ENCODE measurements at places on chromosomes 13 and 19.

DNA sequence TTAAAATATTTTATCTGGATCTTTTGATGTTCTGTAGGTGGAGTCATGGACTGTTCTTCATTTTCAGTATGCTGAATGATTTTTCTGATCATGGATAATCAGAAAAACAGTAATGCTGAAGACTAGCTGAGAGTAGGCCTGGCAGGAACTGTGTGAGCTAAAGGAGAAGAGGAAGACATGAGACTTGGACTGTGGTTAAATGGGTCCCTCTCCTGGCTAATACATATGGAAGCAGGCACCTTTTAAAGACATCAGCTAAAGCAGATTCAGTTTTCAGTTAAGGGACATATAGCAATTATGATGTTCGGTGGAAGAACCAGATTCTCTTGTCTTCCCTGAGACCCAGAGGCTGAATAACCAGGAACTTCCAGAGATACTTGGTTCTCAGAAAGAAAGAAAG lies 169.4 kb downstream of the OLFM4 start:
- DNase-seq, result no peak

GRCh38 chr19:33202546-33203507 lies 8.7 kb downstream of the LRP3 start:
- DNase-seq, result no peak

DNA sequence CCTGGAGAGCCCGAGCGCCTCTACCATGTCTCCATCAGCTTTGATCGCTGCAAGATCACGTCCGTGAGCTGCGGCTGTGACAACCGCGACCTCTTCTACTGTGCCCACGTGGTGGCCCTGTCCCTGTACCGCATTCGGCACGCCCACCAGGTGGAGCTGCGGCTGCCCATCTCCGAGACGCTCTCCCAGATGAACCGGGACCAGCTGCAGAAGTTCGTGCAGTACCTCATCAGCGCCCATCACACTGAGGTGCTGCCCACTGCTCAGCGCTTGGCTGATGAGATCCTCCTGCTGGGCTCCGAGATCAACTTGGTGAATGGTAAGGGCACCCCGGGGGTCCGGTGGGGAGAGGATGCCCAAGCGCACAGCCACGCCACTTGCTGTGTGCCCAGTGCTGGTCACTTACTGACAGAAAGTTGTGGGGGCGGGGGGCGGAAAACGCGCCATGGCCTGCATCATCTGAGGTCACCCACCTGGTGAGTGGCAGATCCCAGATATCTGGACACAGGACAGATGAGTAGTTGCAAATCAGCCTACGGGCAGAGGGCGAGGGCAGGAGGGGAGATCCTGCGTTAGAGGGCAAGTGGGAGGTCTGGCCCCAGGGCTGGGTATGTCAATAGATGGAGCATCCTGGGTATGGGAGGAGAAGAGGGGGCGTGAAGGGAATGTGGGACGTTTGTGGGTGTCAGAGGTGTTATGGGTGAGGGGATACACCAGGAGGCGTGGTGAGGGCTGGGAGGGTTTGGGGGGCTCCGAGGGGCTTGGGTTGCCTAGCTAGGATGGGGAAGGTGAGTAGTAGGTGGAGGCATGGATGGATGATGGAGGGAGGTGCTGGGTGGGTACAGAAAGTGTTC lies 9.8 kb downstream of the ZSWIM4 start:
- DNase-seq, result no peak

DNA sequence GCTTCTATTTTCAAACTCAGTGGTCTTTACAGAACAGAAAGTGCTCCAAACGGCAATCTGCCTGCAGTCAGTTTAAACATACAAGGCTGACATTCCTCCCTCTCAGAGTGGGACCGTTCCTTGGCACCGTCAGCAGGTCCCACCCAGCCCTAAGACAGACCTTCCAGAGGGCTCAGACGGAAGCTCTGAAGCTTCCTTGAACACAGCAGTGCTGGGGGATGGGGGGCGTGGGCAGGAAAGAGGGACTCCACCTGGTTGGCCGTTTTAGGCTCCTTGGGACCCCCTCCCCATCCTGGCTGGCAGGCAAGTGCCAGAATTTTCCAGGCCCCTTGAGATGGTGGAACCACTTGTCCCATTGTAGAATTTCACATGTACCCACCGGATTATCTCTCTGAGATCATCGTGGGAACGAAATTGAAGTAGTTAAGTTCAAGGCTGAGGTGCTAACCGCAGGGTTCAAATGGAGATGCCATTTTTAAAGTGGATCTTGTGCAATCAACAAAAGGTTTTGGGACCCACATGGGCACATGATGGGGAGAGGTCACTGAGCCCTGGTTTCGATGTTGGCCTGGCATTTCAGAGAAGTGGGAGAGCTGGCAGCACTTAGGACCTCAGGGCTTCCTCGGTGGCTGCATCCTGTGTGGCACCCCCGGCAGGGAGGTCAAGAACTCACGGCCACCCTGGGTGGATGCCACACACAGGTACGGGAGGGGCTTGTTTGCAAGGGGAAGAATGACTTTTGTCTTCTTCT lies 46.2 kb downstream of the KLF2 start:
- DNase-seq, result no peak

DNA sequence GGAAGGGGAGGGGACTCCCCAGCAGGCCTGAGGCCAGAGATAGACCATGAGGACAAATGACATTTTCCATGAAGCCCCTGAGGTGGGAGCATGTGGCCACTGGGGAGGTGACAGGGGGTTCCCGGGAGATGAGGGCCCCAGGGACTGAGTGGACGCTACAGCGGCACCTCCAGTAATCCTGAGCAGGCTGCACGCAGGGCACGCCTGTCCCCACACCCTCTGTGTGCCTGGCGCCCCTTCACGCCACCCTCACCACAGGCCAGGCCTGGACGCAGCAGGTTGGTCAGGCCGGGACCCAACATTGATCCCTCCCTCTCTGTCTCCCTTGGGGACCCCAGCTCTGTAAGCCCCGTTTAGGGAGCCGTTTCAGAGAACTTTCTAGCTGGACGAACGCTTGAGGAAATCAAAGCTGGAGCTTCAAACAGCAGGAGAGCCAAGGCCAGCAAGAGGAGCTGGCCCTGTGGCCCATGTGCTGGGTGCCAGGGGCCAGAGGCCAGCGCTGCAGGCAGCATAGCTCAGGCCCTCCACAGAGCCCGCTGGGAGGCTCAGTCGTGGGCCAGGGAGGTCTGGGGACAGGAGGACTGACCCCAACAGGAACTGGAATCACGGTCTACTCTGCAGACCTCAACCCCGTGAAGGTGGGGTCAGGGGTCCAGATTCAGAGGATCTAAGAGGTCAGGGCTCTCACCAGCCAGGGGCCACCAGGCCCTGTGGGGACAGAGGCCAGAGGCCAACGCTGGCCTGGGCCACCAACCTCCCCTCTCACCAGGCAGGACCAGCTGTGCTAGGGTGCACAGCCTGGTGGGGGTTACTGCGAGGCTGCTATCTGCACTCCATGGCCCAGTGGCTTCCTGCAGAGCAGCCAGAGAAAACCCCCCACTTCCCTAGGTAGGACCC lies 14.6 kb downstream of the LSM4 start:
- DNase-seq, result no peak
